NCI-H226 (cell line): ENCODE measurements at places on chromosomes 4 and X.

DNA sequence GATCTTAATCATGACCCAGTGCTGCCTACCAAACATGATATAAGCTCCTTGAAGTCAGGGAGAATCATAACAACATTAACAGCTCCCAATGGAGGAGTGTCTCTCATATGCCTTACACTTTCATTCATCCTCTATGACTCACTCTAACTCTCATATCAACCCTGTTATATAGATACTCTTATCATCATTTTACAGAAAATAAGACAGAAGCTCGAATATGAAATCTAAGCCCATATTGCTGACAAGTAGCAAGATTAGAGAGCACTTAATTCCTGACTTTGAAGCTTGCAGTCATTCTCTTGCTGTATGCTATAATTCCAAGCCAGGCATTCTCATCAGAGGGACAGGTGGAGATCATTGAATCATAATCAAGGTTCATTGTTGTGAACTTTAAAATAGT lies 476.7 kb upstream of the ATOH1 start:
- DNase-seq: peak; percentile 62

DNA sequence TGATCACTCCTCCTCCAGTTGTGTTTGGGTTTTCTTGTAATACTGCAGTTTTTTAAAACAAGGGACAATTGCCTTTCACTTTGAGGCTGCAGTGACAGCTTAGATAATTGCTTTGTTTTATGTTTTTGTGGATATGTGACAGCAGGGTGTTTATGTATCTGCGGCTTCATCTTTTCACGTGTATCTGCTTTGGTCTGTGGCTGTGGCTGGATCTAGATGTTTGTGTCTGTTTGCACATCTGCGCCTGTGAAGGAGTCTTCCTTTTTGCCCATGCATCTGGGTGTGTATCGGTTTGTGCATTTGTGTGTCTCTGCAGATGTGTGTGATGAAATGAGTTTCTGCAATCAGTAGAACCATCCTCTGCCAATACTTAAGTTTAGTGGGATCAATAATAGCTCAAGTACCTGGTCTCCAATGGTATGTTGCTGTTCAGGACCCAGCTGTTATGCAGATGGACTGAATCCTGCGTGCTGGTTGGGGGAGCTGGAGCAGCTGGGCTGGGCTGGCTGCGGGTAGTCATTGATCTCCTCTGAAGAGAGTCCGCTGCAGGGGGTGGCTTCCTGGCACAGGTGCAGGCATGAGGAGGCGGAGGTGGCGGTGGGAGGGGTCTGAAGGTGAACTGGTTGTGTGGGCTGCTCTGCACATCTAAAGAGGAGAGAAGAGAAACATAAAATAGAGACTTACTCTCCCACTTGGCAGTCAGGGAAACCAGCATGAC lies 390.3 kb downstream of the SH2D1A start:
- DNase-seq: no peak

- DNase-seq: no peak
These were observed 47.0 kb upstream of the MAN2B2 start for GRCh38 chr4:6527683-6528595.

- DNase-seq: no peak
These were observed 120.0 kb upstream of the DIAPH2 start for GRCh38 chrX:96564595-96564994.

DNA sequence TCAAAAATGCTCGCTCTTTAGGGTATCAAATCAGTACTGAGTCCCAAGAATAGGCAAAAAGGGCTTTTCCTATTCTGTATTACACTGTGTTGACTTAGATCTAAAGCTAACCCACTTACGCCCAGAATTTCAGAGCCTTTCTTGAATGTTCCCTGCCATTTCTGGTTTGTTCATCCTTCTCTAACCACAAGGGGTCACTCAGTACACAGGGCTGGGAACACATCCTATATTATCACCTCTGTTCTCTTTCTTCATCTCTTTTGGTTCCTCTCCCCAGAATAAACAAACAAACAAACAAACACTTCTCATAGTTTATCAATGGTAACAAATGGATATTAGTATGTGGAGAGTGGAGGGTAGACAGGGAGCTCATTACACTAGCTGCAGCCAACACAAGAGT lies 25.5 kb upstream of the MORC4 start:
- no peak for DNase-seq

- DNase-seq: peak; percentile 77
These were observed 64.8 kb downstream of the TSC22D3 start for GRCh38 chrX:107710617-107711391.

DNA sequence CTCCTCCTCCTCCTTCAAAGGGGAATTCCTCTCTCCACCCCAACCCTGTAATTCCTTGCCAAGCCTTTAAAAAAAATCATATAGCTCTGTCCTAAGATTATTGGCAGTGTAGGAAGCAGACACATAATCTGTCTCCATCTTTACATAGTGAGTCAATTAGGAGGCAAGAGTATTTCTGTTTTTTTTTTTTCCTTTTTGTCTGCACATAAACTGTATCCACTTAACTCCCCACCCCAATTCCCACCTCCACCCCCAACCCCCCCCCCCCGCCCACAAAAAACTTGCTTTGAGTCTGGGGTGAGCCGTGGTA lies 182.5 kb downstream of the RASL11B start:
- DNase-seq: no peak

DNA sequence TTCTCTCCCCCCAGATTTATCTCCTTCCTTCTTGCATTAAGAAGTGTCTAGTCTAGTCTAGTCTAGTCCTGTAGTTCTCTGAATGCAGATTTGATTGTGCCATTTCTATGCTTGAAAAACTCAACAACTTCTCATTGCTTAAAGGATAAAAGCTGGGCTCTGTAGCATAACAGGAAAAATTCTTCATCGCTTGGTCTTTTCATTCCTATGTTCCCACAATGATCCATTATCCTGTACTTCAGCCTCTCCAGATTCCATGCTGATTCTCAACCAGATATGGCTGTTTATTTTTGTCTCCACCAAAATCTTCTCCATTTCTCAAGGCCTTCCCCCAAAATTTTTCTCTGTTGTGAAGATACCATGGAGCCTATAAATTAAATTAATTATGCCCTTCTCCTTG lies 102.9 kb upstream of the STIM2 start:
- no peak for DNase-seq

GRCh38 chr4:53431052-53431451 lies 53.6 kb downstream of the FIP1L1 start:
- no peak for DNase-seq
